NCI-H187 treated with DMSO at 0.1 percent for 48 hours (cell line): ENCODE measurements at places on chromosomes 11 and 22.

- no peak for DNase-seq
Observed at GRCh38 chr11:7670641-7671040, 2.7 kb downstream of the CYB5R2 start.

DNA sequence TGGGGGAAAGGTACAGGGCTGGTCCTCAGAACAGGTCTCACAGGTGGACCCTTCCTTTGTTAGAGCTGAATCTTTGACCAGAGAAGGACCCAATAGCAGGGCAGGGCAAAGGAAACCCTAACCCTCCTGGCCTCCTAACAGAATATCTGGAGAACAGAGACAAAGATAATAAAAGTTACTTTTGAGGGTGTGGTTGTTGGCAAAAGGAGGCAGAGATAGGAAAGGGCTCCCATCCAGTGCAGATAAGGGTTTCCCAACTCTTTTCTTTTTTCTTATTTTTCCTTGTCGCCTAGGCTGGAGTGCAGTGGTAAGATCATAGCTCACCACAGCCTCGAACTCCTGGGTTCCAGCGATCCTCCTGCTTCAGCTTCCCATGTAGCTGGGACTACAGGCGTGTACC, 11.9 kb downstream of the PCSK7 start:
- no peak for DNase-seq

GRCh38 chr11:33362051-33362910, 105.1 kb downstream of the HIPK3 start:
- peak; percentile 43 for DNase-seq

- DNase-seq = no peak
Observed at GRCh38 chr11:130146796-130147195, 12.8 kb upstream of the ST14 start.

DNA sequence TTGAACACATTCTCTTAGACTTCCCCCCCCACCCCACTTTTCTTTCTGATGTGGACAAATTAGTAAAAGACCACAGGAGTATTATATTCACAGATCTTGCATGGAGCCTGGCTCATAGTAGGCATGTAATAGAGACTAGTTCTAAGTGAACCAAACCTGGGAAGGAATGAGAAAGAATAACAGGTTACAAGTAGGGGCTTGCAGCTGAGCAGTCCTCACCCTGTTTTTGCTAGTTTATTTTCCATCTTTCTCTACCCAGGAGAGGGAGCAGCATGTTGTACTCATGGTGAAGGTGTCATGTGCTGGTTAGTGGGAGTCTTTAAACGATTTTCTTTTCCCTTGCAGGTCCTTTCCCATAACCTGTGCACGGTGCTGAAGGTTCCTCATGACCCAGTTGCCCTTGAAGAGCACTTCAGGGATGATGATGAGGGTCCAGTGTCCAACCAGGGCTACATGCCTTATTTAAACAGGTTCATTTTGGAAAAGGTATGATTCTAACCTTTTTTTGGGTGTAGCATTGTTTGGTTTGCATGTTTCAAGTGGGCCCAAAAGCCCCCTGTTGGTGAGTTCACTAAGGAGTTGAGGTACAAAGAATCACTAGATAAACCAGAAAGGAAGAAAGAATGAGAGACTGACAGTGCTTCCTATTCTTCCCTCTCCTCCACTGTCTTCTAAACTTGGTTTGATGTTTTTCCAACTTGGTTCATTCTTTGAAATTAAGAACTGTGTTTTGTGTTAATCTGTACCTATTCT, 30.1 kb downstream of the SWAP70 start:
- no peak for DNase-seq

GRCh38 chr11:75949023-75949672, 134.1 kb downstream of the UVRAG start:
- DNase-seq = no peak

DNA sequence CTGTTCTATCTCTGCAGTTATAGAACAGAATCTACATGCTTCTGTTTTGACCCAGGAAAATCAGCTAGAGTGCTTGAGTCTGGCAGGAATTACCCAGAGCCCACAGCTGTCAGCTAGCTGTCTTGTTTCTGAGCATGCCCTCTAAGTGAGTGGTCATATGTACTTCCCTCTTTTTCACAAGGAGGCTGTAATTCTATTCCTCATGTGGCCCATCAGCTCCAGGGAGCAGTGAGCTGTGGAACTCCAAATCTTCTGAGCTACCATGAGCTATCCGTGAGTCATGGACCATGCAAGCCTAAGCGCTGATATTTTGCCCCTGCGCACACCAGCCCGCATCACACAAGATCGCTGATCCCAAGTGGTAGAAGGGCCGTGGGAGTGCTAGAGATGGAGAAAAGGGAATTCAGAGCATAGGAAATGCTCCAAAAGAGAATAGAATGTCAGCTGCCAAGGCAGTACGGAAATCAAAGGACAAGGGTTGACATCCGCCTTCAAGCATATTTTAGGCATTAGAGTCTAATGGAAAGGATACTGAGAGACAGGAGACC, 5.4 kb downstream of the FJX1 start:
- DNase-seq = no peak

DNA sequence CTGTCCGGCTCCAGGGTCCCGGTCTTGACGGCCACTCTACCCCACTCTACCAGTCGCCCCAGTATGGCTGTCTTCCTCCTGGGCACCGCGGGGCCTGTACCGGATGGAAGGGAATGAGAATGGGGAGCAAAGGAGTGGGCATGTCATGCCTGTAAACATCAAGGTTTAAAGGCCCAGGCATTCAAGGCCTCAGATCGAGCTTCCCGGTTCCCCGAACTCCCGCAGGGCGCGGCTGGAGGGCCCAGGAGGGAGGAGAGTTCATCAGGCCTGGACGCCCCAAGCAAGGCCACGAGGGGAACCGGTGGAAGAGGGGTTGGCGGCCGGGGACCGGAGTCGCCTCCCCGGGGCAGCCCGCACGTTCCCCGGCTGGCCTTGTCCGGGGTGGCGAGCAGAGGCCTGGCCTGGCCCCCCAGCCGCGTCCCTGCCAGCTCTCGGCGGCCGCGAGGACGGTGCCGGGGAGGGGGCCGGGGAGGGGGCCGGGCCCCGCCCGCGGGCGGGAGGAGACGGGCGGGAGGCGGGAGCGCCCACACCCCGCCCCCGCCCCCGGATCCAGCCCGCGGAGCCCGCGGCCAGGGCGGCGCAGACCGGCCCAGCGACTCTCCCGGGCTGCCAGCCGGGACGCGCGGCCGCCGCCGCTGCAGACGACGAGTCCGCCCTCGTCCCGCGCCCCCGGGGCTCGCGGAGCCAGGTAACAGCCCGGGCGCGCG, at the start of gene CDC42EP1:
CDC42EP1 (plus strand) TSS at position 580 of the 707 bp plus-strand sequence. CDS start 5,870 bp downstream, outside the sequence.
- DNase-seq = no peak

GRCh38 chr11:123601136-123601535, 53.3 kb downstream of the SCN3B start:
- DNase-seq = no peak

DNA sequence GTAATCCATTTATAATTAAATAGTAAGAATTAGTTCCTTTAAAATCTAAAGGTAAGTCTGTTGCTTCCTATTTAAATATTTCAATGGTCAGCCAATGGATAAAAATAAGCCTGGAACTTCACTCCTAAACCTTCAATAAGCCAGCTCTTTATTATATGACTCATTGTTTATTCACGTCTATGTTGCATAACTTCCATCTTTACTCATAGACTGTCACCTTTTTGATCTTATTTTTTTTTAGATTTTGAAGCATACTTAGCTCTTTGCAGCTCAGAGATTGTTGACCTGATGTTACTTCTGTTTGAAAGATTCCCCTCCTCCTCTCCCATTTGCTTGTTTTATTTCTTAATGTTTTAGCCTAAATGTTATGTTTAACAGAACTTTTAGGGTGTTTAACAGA, 1571.2 kb upstream of the RAG2 start:
- no peak for DNase-seq

DNA sequence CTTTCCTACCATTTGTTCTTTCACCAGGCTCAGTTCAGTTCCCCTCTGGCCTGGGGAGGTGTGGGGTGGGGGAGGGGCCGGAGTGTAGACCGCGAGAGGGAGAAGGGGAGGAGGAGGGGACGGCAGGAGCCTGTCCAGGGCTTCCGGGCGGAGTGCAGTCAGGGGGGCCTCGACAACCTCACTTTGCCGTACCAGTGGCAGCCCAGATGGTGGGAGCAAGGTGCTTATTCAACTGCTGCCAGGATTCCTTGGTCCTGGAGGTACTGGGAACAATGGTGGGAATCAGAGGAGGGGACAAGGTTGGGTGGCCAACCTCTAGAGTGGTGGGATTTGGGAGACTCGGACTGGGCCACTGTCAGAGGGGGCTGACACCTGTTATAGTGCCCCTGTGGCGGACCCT, 1.2 kb downstream of the BACE1 start:
- DNase-seq = no peak

DNA sequence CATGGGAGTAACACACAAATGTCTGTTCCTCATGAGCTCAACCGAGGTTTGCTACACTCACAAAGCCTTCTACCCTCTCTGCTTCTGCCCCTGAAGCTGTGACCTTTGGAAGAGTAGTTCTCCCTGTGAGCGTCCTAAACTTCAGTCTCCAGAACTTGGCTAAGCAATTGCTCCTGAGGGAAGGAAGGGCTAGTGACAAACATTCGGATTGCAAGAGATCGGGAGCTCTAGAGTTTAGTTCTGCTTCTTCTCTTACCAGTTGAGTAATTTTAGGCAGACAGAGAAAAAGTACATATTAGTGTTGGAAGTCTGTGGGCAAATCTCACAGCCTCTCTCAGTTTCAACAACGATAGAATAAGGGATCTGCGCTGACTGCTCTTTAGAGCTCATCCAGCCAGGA, 27.3 kb upstream of the ELF5 start:
- no peak for DNase-seq

DNA sequence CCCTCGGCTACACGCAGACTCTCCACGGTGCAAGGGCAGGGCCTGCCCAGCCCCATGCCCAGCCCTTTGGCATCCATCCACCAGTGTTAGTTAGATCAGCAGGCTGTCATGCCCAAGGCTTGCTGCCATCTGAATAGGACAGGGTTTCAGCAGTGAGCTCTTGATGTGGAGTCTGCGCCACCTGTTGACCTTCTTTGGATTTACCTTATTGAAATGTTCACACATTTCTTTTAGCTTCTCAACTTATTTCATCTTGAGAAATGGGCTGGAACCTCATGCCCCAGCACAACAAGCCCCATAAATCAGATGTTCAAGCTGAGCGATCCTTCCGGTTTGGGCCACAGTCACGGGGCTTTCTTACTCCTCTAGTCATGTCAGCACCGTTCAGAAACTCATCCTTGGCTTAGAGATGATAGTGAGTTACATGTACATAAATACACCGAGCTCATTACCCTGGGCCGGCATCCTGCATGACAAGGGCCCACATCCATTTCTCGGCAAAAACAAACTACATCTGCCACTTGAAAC, 61.7 kb downstream of the PARVB start:
- DNase-seq = peak; percentile 83

GRCh38 chr11:9951807-9952206, 287.9 kb downstream of the SWAP70 start:
- DNase-seq = no peak
